Tibial artery (tissue), 4 donors: ENCODE measurements at places on chromosomes 5 and 9.

DNA sequence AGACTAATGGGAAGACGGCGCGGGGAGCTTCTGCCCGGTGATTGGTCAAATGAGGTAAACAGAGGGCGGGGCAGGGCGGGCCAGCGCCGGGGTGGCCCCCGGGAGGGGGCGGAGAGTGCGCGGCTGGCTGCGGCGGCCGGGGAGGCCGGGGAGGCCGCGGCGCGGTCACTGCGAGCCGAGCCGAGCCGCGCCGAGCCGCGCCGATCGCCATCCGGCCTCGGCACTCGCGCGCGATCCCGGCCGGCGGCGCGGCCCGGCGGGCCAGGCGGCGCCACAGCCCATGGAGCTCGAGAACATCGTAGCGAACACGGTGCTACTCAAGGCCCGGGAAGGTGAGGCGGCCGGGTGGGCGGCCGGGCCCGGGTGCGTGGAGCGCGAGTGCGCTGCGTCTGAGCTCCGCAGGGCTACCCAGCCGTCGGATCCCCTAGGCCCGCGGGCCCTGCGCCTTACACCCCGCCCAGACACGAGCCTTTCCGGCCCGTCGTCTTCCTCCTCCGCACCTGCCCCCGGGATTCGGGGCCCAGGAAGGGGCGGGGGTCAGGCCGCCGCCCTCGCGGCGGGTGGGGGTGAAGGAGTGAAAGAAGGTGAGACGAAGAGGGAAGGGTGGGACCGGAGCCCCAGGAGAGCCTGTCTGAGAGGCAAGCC lies at the start of gene GRK6:
Gene GRK6 (plus strand): TSS at position 111 of the 645 bp plus-strand sequence. CDS start 170 bp downstream, at position 281.
- DNase-seq, result no peak

DNA sequence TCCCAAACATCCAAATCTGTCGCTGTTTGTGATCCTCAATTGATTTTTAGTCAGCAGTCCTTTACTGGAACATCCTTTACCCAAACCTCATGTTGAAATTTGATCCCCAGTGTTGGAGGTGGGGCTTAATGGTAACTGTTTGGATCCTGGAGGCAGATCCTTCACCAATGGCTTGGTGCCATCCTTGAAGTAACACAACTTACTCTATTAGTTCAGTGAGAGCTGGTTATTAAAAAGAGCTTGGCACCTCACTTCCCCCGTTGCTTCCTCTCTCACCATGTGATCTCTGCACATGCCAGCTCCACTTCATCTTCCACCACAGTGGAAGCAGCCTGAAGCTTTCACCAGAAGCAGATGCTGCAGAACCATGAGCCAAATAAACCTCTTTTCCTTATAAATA lies 40.3 kb downstream of the DNAJB5 start:
- DNase-seq, result no peak

DNA sequence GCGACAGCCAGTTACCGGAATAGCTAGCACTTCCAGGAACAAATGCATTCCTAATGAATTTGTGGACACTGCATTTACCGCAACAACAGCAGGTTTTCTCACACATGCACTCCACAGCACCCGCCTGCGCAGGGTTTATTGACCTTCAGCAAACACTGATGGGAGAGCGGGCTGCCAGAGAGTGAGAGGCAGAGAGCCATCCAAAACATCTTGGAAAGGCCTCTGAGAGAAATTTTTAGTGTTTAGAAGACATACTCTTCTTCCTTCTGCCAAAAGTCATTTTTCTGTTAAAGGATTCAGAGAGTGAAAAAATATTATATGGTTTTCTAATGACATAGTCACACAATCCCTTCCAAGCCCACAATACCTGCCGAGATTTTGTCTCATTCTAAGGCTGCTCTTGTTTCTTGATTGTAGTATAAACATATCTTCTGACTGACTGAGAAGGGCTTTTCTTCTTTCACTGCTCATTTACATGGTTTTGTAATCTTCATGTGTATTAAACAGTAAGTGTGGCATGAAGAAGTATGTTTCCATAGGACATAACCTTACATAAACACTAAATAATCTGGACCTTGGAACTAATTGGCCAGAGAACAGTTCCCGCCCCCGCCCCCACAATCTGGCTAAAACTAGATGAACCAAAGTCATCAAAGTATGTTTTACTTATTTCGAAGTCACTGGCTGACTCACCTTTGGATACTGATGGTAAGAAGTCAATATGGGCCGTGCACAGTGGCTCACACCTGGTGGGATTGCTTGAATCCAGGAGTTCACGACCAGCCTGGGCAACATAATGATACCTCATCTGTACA lies 432.5 kb upstream of the MEF2C start:
- no peak for DNase-seq

GRCh38 chr5:3531320-3531986 lies 64.2 kb upstream of the IRX1 start:
- DNase-seq, result no peak

GRCh38 chr9:8362250-8362649 lies 562.7 kb upstream of the DMAC1 start:
- no peak for DNase-seq
